ENCODE measurements at places on chromosomes 7 and 10. TPM values are rescaled to one million over a fixed set of nuclear protein-coding genes. Genes with fewer than 3 reads are reported as not detected.
A peak's percentile ranks its signal among the peaks of the same experiment; 100 is the strongest.

DNA sequence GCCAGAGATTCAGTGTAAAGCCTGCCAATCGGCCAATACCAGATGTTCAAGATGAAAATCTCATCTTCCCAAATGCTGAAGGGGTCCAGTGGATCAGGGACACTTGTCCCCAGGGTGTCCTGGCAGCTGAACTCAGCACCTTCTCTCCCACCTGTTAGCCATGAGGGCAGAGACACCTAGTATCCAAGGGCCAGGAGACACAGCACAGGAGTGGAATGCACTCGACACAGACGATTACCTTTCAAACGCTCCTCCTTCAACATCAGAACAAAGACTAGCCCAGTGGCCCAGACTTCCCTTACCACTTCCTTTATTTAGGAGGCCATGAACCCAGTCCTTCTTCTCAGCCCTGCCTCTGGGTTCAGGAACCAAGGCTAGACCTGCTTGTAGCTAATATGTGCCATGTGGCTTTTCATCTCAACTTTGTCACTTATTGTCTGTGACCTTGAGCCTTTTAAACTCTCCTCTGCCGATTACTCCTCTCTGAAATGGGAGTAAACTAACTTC, 180.3 kb upstream of the PLXNA4 start:
- no peak overlapping the region for H3K4me3 ChIP-seq
- DNase-seq = no peak
- H3K4me1 ChIP-seq = no peaks in the 10 kb centered on the region
- H3K27me3 ChIP-seq = no peaks in the 10 kb centered on the region
- H3K36me3 ChIP-seq = no peaks in the 10 kb centered on the region
- no peak overlapping the region for H3K27ac ChIP-seq

- DNase-seq = no peak
- H3K36me3 ChIP-seq = peaks cover 2% of the 10 kb centered on the region
- no peak overlapping the region for H3K4me3 ChIP-seq
These were observed 6.4 kb downstream of the BLNK start for GRCh38 chr10:96264938-96265337.

- no peak overlapping the region for H3K27ac ChIP-seq
- H3K4me3 ChIP-seq = no peak overlapping the region
- peaks cover 12% of the 10 kb centered on the region for H3K27me3 ChIP-seq
- no peak for DNase-seq
- no peaks in the 10 kb centered on the region for H3K36me3 ChIP-seq
- H3K4me1 ChIP-seq = no peaks in the 10 kb centered on the region
These were observed 22.2 kb downstream of the TMEM273 start for GRCh38 chr10:49165821-49166483.

DNA sequence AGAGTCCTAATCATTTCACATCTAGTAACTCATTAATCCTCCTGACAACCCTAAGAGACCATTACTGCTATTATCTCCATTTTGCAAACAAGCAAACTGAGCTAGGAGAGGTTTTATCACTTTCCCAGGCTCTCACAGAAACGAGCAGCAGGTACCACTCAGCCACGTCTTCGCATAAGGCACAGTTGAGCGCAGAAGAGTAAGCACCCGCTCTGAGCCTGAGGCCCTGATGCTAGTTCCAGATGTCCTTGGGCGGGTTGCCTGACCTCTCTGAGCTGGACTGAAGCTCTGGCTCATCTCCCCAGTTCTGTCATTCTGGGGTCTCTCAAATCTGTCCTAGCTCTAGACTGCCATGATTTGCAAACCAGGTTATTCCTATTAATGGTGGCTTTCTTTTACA, 72.6 kb upstream of the FRMD4A start:
- H3K27me3 ChIP-seq = no peaks in the 10 kb centered on the region
- H3K27ac ChIP-seq = peak overlapping the region; percentile 99
- H3K4me3 ChIP-seq = no peak overlapping the region
- H3K36me3 ChIP-seq = peaks cover 7% of the 10 kb centered on the region
- peaks cover 65% of the 10 kb centered on the region for H3K4me1 ChIP-seq

The SNX13 gene
- 36.0 TPM for total RNA-seq

The ZNF503 gene
- 26.0 TPM for total RNA-seq

The CPA2 gene
- total RNA-seq = not detected

All from chondrocyte (in vitro differentiated cells).